ENCODE measurements at places on chromosomes 1 and 21. TPM values are rescaled to one million over a fixed set of nuclear protein-coding genes. Genes with fewer than 3 reads are reported as not detected.

The PRR9 gene
- not detected for total RNA-seq

The PRXL2B gene
- total RNA-seq = 25.2 TPM

The KIF17 gene
- 1.1 TPM for total RNA-seq

The B4GALT3 gene
- total RNA-seq = 24.9 TPM

The ASCL5 gene
- not detected for total RNA-seq

The TEDDM1 gene
- total RNA-seq = not detected

The C1orf52 gene
- total RNA-seq = 19.8 TPM

The LRRC52 gene
- total RNA-seq = not detected

The MNDA gene
- not detected for total RNA-seq

The RYR2 gene
- 0.02 TPM for total RNA-seq

The WDR64 gene
- total RNA-seq = not detected

The FAM72C gene
- 5.8 TPM for total RNA-seq

The IL19 gene
- not detected for total RNA-seq

The PCNX2 gene
- 12.2 TPM for total RNA-seq

The LIPI gene
- total RNA-seq = not detected

The C1QA gene
- not detected for total RNA-seq

The C8B gene
- not detected for total RNA-seq

The DNALI1 gene
- 0.07 TPM for total RNA-seq

The ARMH1 gene
- 0.93 TPM for total RNA-seq
